ENCODE measurements at places on chromosomes 4 and X.

- DNase-seq: no peak
Measured at GRCh38 chr4:99859618-99860017, 34.6 kb downstream of the LAMTOR3 start.

DNA sequence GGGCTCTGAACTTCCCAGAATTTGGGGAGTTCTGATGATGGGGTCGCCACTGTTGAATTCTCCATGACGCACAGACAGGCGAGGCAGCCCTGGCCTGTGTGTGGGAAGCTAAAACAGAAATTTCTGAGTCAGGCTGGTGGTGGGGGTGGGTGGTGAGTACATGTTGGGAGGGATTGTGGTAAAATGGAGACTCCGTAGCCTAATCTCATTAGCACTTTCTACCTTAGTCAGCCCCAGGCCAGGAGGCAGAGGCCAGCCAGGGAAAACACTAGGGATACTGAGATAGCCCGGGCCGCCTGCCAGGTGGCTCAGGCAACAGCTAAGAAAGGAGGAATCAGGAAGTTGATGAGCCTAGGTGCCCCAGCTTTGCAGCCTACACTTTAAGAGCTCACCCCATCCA, 39.3 kb upstream of the NHSL2 start:
- no peak for DNase-seq

DNA sequence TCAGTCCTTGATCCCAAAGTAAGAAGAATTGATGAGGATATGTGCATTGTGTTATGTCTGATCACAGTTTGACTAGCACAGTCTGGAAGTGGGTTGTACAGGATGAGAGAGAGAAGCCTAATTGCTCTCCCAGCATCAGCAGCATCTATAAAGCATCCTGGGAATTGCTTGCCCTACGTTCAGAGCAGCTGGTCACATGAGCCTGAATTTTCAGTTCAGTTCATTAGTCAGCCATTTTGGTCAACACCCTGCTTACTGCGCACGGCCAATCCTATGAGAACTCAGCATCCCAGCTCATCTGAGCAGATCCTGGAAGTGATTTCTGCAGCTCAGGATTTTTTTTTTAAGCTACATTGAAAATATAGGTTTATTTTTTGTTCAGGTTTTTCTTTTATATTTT, at the start of gene RUFY3:
Gene RUFY3 (plus strand): TSS at position 218 of the 400 bp plus-strand sequence. CDS start 610 bp downstream, outside the sequence.
- DNase-seq: no peak

- DNase-seq: no peak
Measured at GRCh38 chr4:176927664-176928063, 134.9 kb upstream of the VEGFC start.

GRCh38 chr4:37008199-37008598, 236.3 kb upstream of the NWD2 start:
- DNase-seq: no peak

DNA sequence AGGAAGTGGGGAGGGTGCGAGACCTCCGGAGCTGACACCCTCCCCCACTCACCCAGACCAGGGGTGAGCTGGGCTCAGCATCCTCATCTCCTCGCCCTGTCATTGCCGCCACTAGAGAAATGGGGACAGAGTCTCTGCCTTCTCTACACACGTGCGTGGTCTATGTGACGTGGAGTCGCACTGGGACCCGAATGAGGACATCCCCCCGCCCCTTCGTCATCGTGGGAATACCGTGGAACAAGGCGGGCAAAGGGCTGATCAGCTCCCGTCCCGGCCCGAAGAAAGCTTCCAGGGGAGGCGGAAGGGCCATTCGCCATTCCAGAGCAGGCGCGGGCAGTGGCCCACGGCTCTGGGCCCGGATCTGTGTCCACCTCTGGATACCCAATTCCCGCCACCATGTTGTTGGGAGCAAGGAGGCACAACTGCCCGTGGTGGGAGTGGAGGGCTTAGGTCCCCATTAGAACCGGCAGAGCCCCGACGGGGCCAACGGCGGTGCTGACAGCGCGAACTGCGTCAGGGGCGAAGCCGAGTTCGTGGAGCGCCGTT, 12.0 kb downstream of the HMX1 start:
- DNase-seq: no peak

DNA sequence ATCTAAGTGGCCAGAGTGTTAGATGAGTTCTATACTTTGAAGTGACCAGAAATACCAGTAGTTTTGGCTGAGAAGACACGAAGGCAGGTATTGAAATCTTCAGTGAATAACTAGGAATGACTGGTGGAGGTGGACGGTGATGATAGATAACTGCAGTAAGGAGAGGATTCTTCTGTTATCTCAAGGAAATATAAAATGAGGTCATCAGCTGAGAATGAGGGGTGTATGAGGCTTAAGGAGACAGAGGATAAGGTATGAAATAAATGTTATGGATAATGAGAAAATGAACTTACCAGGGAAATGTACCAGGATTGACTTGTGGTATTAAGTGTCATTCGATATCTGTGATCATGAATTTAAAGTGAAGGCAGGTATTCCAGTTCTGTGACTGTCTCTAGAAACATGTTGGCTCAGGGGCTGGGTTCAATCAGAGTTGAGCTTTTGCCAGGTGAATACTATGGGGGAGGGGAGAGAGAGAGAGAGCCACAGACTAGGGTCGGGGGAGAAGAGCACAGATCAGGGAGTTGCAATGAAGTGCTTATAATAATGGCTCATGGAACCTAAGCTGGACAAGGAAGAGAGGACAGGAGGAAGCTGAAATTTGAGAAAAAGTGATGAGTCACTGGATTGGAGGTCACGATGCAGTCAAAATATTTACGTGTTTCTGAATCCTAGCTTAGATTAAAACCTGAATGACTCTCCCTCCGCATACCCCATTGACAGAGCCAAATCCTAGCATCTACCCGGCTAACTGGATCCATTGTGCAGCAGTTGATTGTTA, 37.5 kb upstream of the BRS3 start:
- DNase-seq: no peak

DNA sequence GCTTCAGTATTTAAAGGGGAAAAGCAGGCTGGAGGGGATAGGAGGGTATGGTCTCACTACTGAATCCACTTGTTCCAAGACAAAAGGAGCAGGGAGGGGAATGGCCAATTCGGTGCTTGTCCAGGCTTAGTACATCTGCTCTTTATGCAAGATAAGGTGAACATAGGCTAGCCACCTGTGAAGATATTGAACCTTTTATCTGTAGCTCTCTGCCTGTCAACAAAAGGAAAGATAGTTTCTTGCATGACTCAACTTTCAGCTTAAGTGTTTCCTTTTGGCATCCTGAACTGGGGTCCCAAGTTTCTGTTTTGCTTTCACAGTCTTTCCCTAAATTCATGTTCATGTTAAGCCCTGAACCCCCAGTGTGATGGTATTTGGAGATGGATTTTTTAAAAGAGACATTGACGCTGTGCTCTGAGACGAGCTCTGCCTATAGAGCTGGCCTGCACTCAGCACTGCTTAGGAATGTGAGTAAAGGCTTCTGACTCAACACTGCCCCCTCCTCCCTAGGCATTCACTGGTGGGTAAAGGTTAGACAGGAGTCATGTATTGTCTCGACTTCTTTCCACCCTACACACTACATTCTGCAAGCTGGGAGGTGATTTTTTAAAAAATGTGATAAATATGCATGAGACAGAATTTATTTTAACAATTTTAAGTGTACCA, 28.2 kb downstream of the FAM149A start:
- DNase-seq: no peak

- DNase-seq: no peak
Measured at GRCh38 chrX:56802428-56802827, 73.4 kb downstream of the NBDY start.

- no peak for DNase-seq
Measured at GRCh38 chrX:103431316-103431715, 55.0 kb downstream of the BEX3 start.

GRCh38 chr4:119897260-119897659, 169.4 kb downstream of the MAD2L1 start:
- DNase-seq: no peak

DNA sequence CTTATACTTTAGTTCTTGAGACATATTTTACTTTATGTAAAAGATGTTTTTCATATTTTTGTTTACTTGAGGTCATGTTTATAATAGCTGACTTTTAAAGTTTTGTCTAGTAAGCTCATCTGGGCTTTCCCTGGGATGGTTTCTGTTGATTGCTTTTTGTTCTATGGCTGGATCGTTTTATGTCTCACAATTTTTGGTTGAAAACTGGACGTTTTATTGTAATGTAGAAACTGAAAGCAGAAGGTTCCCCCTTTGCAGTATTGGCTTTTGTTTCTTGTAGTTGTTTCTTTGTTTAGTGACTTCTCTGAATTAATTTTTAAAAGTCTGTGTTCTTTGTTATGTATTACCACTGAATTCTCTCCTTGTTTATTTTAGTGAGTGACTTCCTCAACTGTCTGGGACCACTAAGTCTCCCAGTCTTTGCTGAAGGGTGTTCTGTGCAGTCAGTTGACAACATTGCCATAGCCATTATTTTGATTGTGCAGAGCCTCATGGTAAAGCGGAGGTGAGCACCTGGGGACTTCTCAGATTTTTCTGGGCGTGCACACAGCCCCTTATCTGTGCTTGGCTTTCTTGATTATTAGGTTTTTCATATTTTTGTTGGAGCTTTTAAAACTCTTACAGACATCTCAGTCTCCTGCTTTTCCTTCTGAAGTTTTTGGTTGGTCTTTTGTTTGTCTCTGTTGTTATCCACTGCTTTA, 31.0 kb downstream of the KDM6A start:
- no peak for DNase-seq

DNA sequence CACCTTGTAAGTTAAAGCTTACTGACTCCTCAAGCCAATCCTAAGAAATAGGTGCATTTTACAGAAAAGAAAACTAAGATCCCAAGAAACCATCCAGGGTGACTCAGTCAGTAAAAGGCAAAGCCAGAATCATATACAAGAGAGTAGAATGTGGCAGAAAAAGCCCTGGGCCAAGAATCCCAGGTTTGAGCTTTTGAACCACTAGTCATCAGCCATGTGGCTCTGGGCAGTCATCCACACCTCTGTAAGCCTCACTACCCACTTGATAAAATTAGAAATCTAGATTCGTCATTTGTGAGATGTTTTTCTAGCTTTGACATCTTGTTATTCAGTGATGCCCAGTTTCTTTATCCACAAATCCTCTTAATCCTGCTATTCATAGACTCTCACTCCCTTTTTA, 122.2 kb upstream of the PDE5A start:
- no peak for DNase-seq

- peak; percentile 60 for DNase-seq
Measured at GRCh38 chr4:169270810-169271691, at the start of gene SH3RF1. Gene SH3RF1, minus strand, starts transcription at chr4:169270956. Its CDS starts 1,744 bp downstream, at chr4:169269212.

DNA sequence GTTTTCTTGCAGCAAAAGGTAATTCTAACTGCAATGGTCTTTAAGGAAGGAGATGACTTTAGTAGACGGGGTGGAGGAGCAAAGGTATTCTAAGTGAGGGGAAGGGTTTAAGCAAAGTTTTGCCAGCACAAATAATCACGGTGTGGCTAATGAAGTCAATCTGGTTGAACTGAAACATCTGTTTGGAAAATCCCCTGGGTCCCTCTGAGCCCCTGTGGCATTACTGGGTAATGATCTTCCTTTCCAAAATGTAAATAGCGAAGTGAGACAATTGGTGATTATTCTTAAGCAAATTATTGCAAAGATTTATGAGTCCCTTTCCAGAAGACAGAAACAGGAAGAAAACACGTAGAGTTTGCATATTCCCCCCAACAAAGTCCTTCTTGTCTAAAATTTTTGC, 47.2 kb downstream of the FGFBP1 start:
- DNase-seq: no peak

- no peak for DNase-seq
Measured at GRCh38 chr4:181853881-181854511, 389.2 kb upstream of the TENM3 start.

- no peak for DNase-seq
Measured at GRCh38 chr4:4666693-4667621, 125.1 kb upstream of the STX18 start.

DNA sequence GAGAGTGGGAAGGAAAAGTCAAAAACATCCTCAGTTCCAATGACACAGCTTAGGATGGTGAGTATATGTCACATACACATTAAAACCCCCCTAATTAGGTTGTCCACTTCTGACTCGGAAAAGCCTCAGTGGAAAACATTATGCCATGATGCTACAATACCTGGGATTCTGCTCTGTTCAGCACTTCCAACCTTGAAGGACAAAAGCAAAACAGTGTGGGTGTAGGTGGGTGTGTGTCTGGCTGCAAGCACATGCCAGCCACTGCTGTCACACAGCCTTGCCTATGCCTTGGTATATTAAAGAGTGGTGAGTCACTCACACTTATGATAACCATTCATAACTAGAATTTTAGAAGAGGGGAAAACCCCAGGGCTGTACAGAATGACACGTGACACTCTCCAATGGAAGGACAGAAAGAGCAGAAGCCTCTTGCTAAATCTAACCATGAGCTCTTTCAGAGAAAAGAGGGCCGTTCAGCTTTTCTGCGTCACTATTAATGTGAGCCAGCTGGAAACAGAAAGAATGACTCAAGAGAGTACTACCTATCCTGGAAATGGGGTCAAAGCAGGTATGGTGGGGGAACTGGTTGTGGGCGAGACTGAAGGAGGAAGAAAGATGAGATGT, 159.6 kb downstream of the TET2 start:
- DNase-seq: no peak

DNA sequence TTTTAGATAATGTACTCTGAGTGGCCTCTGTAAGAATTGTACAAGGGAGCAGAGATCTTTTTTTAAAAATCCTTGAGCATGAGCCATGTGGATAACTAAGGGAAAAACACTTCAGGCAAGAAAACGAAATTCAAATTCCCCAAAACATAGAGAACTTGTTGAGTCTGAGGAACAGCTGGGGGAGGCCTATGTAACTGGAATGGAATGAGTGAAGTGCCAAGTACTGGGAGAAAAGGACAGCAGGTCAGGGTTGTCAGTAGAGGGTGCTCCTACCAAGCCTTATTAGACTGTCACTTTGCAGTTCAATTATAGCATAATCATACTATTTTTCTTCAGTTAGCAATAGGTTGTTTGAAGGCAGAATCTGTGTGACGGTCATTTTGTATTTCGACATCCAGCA, 135.1 kb downstream of the ARHGAP6 start:
- DNase-seq: no peak

- no peak for DNase-seq
Measured at GRCh38 chrX:13742397-13743176, 8.0 kb downstream of the OFD1 start.

- DNase-seq: no peak
Measured at GRCh38 chr4:63790377-63790776, 618.9 kb downstream of the TECRL start.

DNA sequence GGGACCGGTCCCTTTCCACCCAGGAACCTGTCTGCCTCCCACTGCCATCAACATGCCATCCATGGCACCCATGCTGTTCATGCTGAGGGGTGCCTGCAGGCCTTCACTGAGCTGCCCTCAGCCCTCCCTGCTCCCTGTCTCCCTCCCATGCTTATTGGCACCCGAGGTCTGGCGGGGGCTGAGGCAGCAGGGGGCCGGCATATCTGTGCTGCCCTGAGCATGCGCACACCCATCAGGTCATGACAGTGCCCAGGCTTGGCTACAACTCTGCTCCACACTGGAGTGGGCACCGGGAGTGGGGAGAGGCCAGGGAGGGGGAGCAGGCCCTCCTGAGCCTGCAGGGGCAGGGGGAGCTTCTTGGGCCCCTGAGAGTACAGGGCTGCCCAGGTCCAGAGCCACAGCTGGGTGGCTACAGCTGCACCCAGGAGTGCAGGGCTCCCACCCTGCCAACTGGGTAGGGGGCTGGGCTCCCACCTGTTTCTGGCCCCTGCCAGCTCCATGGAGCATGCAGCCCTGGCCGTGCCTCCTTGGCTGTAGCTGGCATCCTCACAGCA, 395.8 kb upstream of the DMD start:
- no peak for DNase-seq
